Right ventricle myocardium inferior (tissue), 1 donor: ENCODE measurements at places on chromosomes 3 and 15. TPM values are rescaled to one million over a fixed set of nuclear protein-coding genes. Genes with fewer than 3 reads are reported as not detected.

- DNase-seq: no peak
Measured at GRCh38 chr3:31004025-31004678, 109.7 kb upstream of the GADL1 start.

DNA sequence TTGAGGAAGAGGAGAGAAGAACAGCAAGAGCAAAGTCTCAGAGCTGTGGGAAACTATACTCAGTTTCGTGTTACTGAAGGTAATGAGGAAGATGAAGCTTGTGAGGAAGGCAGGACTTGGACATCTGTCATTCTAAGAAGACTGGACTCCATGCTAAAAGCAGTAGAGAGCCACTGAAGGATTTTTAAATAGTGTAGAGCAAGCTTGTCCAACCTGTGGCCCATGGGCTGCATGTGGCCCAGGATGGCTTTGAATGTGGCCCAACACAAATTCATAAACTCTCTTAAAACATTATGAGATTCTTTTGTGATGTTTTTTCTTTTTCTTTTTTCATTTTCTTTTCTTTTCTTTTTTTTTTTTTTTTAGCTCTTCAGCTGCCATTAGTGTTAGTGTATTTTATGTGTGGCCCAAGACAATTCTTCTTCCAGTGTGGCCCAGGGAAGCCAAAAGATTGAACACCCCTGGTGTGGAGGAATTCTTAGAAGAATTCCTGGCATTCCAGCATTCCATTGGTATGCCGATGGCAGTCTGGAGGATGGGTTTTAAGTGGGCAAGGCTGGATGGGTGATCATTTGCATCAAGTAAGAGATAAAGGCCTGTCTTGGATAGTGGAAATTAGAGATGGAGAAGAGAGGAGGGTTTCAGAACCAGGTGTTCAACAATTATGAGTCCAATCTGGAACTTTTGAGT is 6.9 kb upstream of the NFKBIZ start:
- DNase-seq: no peak

GRCh38 chr3:86913160-86913559 is 77.8 kb downstream of the VGLL3 start:
- no peak for DNase-seq

- DNase-seq: no peak
Measured at GRCh38 chr3:49387721-49388120, 24.1 kb downstream of the RHOA start.

GRCh38 chr3:148998297-148998696 is 7.0 kb downstream of the GYG1 start:
- DNase-seq: no peak

PRICKLE2 gene
- total RNA-seq: 7.7 TPM

HYAL3 gene
- total RNA-seq: 1.4 TPM
